ENCODE measurements at places on chromosomes 3 and 15.
A peak's percentile ranks its signal among the peaks of the same experiment; 100 is the strongest.

DNA sequence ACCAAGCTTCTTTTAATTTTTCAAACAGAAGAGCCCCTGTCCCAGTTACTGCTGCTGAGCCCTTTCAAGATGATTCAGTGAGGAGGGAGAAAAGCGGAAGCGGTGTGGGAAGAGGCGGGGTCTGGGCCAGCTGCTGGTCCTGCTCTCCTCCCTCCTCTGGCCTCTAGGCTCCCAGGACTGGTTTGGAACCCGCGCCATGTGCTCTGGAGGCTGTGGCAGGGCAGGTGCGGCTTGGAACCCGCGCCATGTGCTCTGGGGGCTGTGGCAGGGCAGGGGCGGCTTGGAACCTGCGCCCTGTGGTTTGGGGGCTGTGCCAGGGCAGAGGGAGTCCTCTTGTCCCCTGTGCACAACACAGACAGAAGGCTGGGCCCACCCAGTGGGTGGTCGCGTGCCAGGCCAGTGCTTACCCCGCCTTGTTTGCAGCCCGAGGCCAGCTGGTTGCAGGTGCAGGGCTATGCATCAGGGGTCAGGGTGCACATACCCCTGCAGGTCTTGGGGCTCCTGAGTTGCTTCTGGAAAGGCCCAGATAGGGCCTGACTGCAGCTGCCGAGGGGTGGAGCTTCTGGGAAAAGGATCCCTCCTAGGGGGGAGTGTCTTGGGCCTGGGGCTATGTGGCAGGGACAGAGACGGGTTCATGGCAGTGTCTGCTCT, 12.2 kb downstream of the ALG1L2 start:
- peak; percentile 91 for DNase-seq

GRCh38 chr3:39126532-39127071, 19.1 kb downstream of the TTC21A start:
- peak; percentile 85 for DNase-seq

- peak; percentile 39 for DNase-seq
These were observed 99.9 kb upstream of the CCDC80 start for GRCh38 chr3:112740835-112741234.

- DNase-seq, result no peak
These were observed 393.7 kb downstream of the FEZF2 start for GRCh38 chr3:61979638-61980037.

DNA sequence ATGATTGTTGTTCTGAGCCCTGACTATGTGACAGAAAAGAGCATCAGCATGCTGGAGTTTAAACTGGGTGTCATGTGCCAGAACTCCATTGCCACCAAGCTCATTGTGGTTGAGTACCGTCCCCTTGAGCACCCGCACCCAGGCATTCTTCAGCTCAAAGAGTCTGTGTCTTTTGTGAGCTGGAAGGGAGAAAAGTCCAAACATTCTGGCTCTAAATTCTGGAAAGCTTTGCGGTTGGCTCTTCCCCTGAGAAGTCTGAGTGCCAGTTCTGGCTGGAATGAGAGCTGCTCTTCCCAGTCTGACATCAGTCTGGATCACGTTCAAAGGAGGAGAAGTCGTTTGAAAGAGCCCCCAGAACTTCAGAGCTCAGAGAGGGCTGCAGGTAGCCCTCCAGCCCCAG, 142.0 kb downstream of the IL1RAP start:
- DNase-seq, result no peak

- peak; percentile 2 for DNase-seq
These were observed 3.5 kb upstream of the CPNE4 start for GRCh38 chr3:132038198-132038825.

DNA sequence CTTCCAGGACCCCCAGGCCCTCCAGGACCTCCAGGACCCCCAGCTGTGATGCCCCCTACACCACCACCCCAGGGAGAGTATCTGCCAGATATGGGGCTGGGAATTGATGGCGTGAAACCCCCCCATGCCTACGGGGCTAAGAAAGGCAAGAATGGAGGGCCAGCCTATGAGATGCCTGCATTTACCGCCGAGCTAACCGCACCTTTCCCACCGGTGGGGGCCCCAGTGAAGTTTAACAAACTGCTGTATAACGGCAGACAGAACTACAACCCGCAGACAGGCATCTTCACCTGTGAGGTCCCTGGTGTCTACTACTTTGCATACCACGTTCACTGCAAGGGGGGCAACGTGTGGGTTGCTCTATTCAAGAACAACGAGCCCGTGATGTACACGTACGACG, 22.1 kb upstream of the CMSS1 start:
- no peak for DNase-seq

- DNase-seq, result no peak
These were observed 381.2 kb upstream of the WNT5A start for GRCh38 chr3:55868347-55868746.

GRCh38 chr3:188832146-188832545, 339.6 kb upstream of the TPRG1 start:
- DNase-seq, result no peak

- DNase-seq, result no peak
These were observed 44.5 kb downstream of the ATP6V1A start for GRCh38 chr3:113791381-113791780.

GRCh38 chr3:187992609-187993008, 161.3 kb upstream of the LPP start:
- DNase-seq, result no peak

- DNase-seq, result no peak
These were observed 48.3 kb downstream of the SERPINI1 start for GRCh38 chr3:167783781-167784180.

- DNase-seq, result no peak
These were observed 699.6 kb downstream of the MCTP2 start for GRCh38 chr15:94930960-94931359.

DNA sequence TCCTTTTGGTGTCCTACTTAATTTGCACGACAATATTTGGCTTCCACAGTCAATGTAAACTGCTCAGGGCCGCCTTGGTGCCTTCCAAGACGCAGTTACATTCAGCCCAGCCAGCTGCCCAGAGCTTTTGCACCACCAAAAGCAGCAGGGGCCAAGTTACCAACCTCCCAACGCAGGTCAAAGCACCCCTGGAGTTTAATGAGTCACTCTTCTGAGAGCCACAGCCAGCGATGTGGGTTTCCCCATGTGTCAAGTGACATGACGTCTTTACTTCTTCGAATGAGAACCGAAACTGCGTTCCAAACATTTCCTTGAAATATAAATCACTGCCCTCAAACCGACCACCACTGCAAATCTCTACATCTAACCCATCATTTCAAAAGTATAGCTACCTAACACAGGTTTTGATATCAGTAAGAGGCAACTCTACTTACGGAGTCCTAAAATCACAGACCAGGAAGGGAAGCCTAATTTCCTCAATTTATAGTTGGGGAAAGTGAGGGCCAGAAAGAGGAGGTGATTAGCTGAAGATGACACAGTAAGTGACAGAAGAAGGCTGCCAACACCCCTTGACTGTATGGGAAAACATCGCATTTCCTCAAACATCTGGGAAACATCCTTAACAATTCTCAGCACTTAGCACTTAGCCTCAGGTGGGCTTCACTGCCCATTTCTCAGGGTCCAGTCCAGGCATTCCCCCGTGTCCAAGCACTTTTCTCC, 24.5 kb downstream of the MB21D2 start:
- DNase-seq, result peak; percentile 97

DNA sequence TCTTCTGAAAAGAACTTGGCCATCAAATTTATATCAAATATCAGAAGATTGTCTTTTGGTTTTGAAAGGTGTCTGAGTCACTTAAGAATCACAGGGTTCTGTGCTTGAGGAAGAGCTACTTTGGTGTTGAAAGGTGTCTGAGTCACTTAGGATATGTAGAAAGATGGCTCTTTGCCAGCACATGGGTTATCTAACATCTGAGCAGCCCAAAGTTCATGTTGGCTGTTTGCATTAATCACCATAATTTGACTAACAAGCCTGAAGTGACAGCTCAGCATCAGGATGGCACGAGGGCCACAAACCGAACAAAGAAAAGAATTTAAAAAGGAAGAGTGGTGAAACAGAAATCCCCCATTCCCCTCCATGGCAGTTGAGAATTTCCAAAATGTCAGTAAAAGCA, 190.5 kb upstream of the CMC1 start:
- peak; percentile 54 for DNase-seq

DNA sequence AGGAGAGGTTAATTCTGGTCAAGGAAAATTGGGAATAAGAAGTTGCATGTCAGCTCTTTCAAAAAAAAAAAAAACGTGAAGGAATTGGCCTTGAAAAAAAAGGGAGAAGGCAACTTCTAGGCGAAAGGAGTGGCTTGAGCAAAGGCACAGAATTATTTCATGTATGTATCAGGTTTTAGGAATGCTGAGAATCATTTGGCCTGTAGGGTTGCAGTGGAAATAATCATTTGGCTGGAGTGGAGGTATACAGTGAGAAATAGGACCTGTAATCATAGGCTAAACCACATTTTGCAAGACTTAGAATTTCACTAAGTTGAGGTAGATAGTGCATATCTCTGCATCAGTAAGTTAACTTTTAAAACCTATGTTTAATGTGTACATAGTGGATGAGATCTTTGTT, 54.9 kb downstream of the EPHA6 start:
- DNase-seq, result no peak

GRCh38 chr15:49868348-49868747, 247.5 kb downstream of the DTWD1 start:
- DNase-seq, result no peak

DNA sequence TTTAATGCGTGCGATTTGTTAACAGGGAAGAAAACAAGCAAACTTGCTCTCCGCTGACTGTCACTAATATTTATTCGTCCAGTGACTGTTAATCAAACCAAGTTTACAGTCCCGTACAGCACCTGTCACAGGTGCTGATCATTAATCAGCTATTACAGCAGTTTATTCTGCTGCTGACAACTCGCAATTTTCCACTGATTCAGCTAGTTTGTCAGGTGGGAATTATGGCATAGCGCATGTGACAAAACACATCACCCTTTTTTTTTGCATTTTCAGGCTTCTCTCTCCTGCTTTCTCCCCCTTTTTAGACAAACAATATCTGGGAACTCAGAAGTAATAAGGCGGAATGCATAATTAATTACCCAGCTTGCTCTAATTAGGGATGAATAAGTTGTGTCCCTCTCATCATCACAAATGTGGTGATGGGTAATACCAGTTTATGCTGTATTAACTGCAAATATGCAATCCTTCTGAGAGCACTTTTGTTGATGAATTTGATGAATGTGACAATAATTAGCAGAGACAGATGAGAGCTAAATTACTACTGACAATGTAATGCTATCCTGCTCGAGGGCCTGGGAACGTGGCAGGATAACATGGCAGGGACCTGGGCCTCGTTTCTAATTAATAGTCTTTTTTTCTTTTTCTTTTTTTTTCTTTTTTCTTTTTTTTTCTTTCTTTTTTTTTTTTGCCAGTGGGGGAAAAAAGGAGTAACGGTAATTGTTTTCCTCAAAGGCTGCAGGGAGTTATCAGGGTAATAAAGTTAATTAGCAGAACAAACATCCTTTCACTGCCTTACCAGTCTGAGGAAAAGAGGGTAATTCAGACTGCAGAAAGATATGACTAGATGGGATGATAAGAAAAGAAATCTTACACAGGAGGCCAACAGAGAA, 150.3 kb upstream of the SOX2 start:
- no peak for DNase-seq

DNA sequence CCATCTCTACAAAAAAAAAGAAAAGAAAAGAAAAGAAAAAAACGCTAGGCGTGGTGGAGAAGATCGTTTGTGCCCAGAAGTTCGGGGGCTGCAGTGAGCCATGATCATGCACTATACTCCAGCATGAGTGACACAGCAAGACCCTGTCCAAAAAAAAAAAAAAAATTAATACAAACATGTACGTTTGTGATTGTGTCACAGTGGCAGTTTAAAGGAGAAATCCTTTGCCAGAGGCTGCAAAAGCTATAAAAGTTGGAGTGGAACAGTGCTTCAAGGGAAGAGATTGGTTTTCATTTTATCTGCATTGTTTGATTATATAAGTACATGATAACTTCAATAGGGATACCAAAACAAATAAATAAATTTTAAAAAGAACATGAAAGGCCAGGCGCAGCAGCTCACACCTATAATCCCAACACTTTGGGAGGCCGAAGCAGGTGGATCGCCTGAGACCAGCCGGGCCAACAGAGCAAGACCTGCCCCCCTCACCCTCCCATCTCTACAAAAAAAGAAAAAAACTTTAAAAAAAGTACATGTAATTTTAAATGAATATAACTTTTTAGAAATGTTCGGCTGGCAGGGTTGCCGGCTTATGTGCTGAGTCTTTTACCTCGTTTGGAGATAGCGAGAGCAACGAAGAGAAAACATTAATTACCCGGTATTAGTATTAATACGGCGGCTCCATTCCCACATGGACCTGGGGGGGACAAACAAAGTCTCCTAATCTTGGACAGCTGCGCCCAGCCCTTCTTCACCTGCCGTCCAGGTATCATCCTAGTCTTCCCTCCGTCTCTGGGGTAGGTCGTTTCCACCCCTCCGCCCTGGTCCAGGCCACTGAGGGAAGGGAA, 573 bp upstream of the DIS3L start:
- no peak for DNase-seq

- DNase-seq, result no peak
These were observed 103.4 kb downstream of the LSAMP start for GRCh38 chr3:116341899-116342298.

GRCh38 chr3:11565072-11565471, 78.6 kb downstream of the VGLL4 start:
- DNase-seq, result no peak

- peak; percentile 99 for DNase-seq
These were observed 24.3 kb downstream of the MTHFS start for GRCh38 chr15:79872358-79873017.

- DNase-seq, result no peak
These were observed 6.5 kb downstream of the RRP9 start for GRCh38 chr3:51934991-51935885.

DNA sequence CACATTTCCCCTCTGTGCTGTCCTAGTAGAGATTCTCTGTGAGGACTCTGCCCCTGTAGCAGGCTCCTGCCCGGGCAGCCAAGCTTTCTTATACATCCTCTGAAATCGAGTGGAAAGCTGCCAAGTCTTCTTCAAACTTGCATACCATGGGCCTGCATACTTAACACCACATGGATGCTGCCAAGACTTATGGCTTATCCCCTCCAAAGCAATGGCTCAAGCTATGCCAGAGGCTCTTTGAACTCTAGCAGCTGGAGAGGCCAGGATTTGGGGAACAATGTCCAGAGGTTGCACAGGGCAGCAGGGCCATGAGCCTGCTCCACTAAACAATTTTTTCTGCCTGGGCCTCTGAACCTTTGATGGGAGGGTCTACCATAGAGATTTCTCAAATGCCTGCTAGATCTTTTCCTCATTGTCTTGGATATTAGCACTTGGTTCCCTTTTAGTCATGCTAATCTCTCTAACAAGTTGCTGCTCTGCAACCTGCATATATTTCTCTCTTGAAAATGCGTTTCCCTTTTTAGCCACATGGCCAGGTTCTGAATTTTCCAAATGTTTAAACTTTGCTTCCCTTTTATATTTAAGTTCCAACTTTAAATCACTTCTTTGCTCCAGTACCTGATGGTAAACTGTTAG, 6.1 kb upstream of the PLSCR4 start:
- DNase-seq, result no peak

- peak; percentile 22 for DNase-seq
These were observed 103.2 kb downstream of the DPH6 start for GRCh38 chr15:35442742-35443141.

DNA sequence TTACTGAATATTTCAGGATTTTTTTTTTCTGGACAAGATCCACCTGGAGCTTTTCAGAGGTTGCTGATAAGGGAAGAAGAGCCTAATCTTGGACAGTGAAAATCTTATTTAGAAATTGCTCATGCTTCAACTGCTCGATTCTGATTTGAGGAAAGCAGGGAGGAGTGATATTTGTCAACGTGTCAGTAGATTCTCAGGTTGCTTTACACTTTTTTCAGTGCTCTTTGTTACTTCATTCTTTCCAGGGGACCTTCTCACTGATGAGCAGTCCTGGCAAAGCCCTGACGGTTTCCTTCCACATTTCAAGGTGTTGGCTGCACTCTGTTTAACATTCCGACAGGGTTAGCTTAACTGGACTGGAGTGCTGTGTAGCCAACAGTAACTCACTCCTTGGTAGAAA, 24.1 kb upstream of the RARB start:
- no peak for DNase-seq
